ENCODE measurements at places on chromosomes 2 and 18.

DNA sequence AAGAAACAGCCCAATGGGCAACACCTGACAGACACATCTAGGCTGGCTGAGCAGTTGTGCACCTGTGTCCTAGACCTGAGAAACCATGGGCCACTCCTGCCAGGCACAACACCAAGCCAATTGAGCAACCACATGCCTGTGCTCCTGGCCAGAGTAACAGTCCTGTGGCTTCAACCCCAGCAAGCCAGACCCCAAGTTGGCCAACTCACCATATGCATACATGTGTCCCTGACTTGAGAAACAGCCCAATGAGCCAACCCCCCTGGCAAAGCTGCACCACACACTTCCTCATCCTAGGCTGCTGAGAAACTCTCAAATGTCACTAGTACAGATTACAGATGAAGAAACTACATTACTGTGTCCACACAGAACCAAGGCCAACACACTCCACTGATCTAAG is 36.6 kb downstream of the USP34 start:
- no peak for DNase-seq

- DNase-seq, result no peak
Observed at GRCh38 chr18:8726963-8727705, 21.8 kb downstream of the MTCL1 start.

GRCh38 chr2:156320486-156321098 is 11.9 kb downstream of the NR4A2 start:
- no peak for DNase-seq

GRCh38 chr2:2614452-2614851 is 283.4 kb upstream of the MYT1L start:
- no peak for DNase-seq

DNA sequence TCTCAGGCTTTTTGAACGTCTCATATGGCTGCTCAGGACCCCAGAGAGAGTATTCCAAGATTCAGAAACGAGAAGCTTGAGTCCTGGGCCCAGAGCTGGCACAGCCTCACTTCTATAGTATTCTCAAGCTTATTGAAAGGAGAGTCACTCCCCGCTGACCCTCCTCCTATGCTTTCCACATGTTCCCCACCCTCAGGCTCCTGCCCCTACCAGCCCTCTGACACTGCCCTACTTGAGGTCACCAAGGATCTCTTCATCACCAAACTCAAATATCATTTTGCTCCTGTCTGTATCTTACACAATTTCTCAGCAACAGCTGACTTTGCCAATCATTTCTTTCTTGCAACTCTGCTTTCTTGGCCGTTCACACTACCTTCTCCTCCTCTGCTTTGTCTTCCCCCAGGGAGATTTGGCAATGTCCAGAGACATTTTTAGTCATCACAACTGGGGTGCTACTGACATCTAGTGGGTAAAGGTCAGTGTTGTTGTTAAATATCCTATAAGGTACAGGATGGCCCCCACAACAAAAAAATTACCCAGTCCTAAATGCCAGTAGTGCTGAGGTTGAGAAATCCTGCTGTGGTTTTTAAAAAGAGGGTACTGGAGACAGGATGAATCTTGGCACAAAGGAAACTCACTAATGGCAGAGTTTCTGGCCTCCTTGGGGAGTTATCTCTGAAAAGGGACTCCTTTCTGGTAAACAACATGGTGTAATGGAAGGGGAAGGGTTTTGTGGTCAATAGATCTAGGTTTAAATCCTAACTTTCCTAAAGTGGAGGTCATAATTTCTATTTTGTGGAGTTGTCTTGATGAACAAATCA is 26.9 kb upstream of the INSIG2 start:
- DNase-seq, result no peak

DNA sequence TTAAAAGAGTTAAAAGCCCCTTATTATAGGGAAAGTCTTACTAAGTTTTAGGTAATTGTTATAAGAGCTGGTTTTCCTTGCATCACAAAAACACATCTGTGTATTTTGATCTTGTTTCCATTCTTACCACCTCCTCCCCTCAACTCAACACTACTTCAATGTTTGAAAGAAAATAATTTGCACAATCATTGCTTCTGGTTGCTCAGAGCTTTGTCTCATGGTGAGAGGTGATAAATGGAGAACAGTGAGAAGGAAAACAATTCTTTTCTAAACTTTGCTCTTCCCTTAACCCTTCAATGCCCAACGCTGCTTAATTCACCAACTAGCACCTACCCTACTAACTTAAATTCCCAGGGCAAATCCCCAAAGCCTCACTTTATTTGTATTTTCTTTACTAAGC is 268.1 kb upstream of the LINC00305 start:
- DNase-seq, result no peak

DNA sequence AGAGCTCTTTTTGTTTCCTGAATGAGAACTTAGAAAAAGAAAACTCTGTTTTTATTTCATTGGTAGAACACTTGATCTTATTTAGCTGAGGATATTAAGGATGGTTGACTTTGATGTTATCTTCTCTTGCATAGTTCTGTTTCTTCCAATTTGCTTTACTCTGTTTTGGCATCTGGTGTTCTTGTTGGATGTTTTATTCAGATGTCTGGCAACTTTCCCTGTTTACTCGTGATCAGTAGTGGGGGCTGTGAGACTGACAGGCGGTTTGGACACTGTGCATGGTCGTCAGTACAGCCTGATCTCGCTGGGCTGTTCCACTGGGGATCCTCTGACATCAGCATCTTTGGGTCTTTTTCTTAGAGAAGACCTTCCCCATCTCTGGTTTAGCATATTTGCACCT is 100.1 kb downstream of the TSN start:
- DNase-seq, result no peak

GRCh38 chr2:158113741-158114295 is 12.1 kb downstream of the UPP2 start:
- no peak for DNase-seq

GRCh38 chr2:217026569-217026968 is 166.7 kb upstream of the TNP1 start:
- DNase-seq, result no peak

GRCh38 chr18:10475276-10475653 is 20.8 kb downstream of the APCDD1 start:
- no peak for DNase-seq

GRCh38 chr2:64987956-64988419 is 1.2 kb upstream of the SLC1A4 start:
- DNase-seq, result no peak

DNA sequence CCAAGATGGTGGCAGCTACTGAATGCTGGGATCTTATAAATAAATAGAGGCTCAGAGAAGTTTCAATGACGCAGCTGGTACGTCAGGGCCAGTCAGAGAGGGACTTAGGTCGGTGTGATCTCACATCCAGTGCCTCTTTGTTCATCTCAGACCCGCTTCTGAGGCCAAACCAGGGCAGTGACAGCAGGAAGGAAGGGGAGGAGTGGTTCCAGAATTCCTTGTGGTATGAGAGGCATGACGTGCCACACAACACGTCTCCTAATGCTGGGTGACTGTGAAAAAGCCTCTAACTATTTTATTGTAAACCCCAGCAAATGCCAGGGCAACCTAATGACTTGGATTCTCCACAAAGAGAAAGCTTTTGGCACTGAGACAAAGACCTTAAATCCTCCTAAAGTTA is 423.3 kb downstream of the LPIN1 start:
- no peak for DNase-seq
